ENCODE measurements at places on chromosomes 3 and 15.
A peak's percentile ranks its signal among the peaks of the same experiment; 100 is the strongest.

DNA sequence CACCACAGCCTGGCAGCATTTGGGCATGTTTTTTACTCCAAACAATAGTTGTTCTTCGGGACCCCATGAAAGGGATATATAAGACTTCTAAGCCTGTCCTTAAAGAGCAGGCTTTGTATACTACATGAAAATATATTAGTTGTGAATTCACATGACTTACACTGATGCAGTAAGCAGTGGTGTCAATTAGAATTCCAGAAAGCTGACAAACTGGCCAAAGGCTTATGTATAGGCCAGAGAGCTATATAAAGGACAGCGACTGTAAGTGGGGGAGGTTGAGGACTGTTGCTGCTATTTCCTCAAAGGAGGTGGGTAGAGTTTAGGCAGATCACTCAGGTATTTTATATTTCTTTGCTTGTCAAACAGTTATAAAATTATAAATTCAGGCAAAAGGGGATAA, 24.8 kb downstream of the KPNA4 start:
- no peak for DNase-seq

GRCh38 chr15:96703794-96704550, 373.5 kb downstream of the NR2F2 start:
- no peak for DNase-seq

GRCh38 chr3:79815478-79815877, 47.7 kb upstream of the ROBO1 start:
- DNase-seq, result no peak

GRCh38 chr3:152961323-152961722, 126.4 kb downstream of the P2RY1 start:
- DNase-seq, result no peak

DNA sequence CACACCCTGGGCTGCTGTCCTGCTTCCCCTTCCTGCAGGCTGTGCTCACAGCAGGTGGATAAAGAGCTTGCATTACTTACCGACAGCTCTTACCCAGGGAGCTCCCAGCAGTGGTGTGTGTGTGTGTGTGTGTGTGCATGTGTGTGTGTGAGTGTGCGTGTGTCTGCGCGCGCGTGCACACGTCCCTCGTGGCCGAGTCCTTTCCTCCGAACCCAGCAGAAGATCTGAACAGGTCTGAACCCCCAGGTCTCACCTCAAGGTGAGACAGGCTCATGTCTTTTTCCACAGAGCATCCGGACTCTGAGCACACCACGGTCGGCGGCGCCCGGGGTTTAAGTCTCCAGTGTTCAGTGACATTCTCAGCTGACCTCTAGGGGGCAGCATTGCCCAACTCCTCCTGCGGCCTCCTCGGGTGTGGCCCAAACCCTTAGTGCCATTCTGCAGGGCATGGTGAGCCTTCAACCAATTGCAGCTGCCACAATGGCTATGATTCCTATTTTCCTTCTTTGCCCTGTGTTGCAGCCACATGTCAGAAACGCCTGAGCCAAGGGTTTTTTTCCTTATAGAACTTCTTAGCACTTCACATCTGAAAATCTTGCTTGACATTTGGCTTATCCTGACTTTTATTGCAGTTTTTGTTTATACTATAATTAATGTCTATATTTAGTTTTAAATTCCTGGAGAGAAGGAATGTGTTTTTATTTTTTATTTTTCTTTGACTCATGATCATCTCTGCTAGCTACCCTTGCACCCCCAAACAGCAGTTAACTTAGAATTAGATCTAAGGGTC, 64.1 kb upstream of the KLHL25 start:
- DNase-seq, result peak; percentile 84

DNA sequence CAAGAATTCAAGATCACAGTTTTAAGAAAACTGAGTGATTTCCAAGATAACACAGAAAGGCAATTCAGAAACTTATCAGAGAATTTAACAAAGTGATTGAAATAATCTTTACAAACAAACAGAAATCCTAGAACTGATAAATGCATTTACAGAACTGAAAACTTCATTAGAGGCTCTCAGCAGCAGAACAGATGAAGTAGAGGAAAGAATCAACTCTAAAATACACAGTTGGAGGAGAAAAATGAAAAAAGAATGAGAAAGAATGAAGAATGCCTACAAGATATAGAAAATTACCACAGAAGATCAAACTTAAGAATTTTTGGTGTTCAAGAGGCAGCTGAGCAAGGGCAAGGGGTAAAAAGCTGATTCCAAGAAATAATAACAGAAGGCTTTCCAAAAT, 168.8 kb downstream of the POLR2M start:
- DNase-seq, result no peak

DNA sequence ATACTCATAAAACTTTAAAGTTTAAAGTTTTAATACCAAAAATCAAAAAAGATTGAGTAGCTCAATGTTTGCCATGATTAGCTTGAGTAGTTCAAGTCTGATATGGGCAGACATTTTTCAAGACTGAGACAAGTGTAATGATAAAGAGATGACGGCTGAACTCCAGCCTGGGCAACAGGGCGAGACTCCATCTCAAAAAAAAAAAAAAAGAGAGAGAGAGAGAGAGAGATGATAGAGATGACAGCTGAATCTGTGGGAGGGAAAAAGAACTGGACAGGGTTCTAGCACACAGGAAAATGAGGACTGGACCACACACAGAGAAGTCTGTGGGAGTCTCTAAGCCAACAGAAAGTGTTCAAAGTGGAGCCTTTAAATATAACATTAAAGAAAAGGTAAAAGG, 25.2 kb downstream of the CEP152 start:
- no peak for DNase-seq

DNA sequence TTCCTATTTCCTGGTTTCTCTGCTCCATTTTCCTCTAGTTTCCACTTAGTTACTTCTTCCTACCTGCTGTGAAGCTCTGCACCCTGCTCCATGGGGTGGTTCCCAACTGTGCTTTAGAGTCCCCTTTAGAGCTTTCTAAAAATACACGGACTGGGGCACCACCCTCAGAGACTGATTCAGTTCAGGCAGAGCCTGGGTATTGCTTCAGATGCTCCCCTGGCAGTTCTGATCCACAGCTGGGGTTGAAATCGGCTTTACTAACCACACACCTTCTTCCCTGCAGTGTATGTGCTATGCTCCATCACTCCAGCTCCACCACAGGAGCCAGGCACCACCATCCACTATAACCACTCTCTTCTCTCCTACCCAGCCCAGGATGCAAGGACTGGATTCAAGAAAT, 12.6 kb downstream of the ANP32A start:
- DNase-seq, result no peak

DNA sequence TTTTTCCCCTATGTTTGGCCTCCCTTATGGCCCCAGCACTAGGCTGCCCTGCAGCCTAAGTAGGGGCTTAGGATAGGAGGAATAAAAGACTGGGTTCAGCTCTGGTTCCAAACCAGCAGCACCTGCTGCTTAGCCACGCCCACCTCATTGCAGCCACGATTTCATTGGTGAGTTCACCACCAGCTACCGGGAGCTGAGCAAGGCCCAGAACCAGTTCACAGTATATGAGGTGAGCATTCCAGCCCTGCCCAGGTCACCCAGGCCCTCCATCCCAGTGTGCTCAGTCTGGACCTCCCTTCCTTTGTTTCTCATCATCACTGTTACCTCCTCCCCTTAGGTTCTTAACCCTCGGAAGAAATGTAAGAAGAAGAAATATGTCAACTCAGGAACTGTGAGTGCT, 11.5 kb downstream of the CPNE9 start:
- peak; percentile 73 for DNase-seq

- no peak for DNase-seq
Measured at GRCh38 chr3:190378240-190378891, 9.6 kb upstream of the CLDN16 start.

- DNase-seq, result no peak
Measured at GRCh38 chr3:56693750-56694149, 10.7 kb upstream of the TASOR start.

DNA sequence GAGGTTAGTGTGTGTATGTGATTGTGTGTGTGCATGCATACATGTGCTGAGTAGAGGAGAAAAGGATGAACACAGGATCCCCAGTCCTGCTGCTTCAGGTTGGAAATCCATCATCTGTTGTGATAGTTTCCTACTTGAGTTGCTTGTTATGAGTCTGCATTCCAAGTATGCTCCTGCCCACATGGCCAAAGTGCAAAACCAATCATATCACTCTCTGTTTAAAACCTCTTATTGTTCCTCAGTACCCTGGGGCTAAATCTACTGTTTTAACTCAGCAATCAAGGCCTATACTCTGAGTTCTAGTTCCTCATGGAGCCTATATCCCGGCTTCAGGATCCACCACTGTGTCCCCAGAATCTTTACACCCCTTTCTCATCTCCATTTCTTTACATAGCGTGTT, 139.9 kb upstream of the TLE3 start:
- no peak for DNase-seq

DNA sequence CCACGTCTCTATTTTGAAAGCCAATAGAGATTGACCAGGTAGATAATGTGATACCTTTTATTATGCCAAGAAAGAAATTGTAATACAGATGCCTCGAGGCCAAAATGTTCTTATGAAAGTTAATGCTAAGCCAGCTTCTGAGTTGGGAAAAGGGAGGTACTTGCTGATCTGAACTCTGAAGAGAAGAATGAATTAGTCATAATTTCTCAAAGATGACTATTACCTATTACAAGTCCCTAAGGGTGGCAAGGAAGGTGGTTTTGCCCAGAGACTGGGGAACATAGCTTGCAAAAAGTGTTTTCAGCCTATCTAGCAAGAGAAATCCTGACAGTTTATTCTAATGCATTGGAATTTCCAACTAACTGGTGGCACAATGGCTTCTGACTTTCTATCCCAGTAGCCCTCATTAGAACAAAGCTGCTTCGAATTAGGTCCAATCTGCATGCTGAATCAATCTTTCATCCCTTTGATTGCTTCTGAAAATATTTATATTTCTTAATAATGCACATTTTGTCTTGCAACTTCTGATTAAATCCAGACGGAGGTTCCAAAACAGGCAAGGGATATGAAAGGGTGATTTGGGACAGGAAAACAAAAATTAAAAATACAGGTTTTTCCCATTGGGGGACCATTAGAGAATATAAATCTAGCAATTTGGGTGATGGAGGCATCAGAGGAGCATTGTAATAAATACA, 17.7 kb upstream of the NR2F2 start:
- no peak for DNase-seq

DNA sequence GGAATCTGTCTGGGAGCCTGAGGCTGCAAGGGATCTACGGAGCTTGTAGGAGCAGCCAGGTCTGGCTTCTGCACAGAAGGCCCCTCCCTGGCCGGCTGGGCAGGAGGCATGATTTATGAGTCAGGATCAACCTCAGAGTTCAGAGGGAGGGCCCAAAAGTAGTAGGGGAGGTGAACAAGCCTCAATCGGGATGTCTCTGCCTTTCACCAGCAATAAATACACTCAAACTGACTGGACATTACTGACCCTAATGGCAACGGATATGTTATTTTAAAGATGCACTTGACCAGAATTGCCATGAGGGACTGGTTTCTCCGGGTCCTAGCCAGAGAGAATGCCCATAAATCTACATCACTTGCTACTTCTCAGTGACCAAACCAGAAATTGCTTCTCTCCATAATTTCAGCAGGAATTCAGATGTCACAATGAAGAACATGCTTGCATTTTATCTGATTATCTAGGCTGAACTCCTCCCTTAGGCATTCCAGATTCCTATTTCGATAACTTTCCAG, 109.6 kb upstream of the LMOD3 start:
- DNase-seq, result no peak

DNA sequence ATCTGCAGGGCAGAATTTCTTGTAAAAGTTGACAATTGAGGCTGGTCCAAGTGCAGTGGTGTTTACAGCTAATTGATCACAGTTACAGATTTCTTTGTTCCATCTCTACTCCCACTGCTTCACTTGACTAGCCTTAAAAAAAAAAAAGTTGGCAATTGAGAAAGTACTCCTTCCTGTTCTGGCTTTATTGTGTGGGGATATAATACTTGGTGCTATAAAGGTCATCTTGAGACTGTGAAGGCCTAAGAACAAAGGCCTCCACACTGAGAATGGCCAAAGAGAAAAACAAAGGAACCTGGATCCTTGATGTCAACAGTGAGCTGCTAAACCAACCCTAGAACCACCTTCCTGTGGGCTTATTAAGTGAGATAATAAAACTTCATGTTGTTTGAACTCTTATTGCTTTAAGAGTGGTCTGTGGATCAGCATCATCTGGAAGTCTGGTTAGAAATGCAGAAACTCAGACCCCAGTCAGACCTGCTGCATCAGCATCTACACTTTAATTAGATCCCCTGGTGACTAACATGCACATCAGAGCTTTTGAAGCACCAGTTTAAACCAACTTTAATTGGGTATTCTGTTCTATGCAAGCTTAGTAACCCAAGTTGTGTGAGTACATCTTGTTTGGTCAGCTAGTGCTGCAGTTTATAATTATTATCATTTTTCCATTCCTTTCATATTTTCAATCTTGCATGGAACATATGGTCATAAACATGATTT, 55.2 kb downstream of the TMOD3 start:
- DNase-seq, result no peak

DNA sequence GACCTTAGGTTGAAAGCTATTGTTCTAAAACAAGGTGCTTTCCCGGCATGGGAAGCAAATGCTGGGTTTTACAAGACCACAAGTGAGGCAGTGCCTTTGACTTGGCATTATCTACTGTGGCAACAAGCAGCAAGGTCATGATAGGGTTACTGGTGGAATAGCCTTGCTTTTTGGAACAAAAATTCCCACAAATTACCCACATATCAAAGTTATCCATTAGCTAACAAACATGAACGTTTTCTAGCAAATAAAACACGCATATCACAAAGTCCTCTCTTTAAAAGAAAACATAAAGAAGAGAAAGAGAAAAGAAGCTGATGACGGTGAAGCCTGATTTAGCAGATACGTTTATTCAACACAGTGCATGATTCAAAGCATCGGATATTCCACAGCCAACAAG, 57.6 kb downstream of the SETMAR start:
- DNase-seq, result no peak

DNA sequence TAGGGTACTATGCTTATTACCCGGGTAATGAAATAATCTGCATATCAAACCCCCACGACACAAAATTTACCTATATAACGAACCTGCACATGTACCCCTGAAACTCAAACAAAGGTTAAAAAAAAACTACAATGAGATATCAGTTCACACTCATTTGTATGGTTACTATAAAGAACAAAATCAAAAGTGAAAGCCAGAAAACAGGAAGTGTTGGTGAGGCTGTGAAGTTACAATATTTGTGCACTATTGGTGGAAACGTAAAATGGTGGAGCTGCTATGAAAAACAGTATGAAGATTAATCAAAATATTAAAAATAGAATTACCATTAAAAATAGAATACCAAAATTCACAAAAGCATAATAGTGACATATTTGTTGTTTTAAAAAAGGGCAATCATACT, 128.9 kb downstream of the ZIC1 start:
- DNase-seq, result no peak

GRCh38 chr3:115651599-115651998, 28.3 kb downstream of the GAP43 start:
- no peak for DNase-seq

DNA sequence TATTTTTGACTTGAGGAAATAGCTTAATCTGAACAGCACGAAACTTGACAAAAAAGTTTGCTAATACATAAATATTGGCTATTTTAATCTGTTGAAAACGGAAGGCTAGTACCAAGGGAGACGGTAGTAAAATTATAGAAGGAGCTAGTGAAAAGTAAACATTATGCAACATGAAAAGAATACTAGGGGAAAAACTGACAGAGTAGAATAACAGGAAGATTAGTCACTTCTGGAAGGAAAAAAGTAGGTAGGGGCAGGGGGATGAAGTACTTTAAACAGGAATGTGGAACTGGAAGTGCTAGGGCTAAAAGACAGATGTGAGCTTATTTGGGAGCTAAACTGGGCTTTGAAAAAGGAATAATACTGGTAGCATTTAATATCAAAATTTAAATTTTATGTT, 60.1 kb downstream of the MBNL1 start:
- DNase-seq, result no peak

Data from H9 (cell line).